ENCODE measurements at places on chromosomes 6 and 20.

DNA sequence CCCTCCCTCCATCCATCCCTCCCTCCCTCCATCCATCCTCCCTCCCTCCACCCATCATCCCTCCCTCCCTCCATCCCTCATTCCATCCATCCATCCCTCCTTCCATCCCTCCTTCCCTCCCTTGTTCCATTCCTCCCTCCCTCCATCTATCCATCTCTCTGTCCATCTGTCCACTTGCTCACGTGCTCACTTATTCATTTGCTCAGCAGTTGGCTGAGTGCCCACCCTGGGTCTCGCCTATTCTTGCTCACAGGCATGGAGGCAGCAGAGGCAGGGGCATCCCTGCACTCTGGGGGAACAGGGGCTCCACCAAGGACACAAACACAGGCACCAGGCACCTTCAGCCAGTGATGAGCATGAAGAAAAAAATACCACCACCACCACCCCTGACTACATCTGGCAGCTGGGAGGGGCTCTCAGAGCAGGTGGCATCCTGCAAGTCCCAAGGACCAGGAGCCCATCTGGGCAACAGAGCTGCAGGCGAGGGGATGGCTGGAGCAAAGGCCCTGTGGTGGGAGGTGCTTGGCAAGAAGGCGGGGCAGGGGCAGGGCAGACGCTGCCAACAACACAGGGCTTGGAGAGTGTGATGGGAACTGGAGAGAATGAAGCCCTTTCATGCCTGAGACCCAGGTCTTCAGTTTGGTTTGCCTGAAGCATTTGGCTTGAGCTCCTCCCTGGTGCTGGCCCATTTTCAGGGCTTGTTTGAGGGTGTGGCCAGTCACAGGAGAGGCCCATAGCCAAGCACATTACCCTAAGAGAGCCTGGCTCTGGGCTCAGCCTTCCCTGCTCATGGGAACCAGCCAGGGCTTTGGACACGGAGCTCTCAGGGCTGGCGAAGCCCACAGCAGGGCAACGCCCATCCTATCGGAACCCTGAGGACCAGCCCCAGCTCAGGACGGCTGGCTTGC, 40.2 kb upstream of the MRGBP start:
- DNase-seq: no peak

DNA sequence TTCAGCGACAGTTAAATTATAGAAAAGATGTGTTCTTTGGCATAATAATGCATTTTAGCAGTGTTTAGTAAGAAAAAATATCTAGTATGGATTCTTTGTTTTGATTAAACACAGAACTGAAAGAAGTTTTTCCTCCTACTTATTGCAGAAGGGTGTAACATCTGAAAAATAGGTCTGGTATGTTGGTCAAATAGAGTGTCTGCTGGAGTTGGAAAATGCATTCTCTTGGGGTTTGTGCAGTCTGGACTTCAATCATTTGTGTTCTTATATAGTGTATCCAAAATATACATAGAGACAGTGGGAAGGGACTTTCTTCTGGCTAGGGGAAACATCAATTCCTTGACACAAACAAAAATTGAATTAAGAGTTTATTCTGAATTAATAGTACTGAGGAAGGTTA, 132.4 kb upstream of the MAN1A1 start:
- DNase-seq: no peak

DNA sequence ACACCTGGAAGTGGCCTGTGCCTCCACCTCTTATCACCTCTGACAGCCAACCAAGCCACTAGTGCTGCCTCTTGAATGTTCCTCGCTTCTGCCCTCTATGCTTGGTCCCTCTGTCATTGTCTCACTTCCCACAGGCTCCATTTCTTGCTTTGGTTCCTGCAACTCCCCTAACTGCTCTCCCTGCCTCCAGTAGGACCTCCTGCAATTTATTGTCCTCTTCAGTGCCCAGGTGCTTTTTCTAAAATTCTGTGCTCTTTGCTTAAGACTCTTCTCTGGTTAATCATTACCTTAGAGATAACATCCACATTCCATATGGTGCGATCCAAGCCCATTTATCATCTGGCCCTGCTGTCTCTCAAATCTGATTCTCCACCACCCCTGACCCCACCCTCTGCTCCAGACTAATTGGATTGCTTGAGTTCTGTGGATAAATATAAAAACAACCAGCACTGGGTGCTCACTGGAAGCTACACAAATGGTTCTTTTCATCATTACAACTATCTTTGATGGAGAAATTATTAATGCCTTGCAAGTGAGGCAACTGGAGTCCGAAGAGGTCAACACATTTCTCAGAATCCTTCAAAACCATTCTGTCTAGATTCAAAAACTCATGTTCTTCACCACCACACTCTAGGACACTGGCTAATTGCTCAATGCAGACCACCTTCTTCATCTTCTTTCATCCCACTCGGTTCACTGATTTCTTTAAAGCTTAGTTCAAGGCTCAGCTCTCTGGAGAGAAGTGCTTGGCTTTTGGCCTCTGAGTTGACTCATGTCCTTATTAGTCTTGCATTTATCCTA, 47.2 kb downstream of the FOXA2 start:
- DNase-seq: no peak

DNA sequence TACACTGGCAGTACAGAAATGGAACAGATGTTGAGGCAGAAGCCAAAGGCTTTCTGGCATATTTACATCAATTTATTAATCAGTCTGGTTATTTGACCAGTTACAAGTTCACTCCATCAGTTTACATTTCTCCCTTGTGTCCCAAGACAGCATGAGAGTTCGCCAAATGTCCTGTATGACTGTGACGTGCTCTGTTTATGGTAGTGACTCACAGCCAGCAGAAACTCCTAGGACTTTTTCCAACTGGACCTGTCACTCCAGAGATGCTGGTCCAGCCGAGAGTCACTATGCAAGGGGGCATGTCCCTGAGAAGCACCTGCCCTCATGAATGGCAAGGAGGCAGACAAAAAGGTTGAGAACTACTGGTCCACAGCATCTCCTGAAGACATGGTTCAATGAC, 160.0 kb downstream of the LRFN2 start:
- DNase-seq: no peak

DNA sequence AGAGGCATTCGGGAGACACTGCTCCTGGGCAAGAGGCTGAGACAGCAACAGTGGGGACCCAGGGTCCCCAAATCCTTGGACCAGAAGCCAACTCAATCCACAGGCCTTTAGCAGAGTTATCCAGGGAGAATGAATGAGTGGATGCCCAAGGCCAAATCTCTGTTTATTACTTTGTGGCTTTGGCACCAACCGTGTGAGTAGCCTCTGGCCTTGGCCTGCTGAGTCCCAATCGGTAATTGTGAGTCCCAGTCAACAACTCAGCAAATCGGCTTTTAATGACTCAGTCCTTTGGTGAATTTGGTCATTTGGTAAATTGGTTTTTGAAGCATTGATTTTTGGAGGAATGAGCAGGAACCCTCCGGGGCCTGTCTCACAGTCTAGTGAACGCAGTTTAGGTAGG, 29.1 kb upstream of the ECI2 start:
- no peak for DNase-seq

GRCh38 chr20:611047-611842, 1.1 kb upstream of the TCF15 start:
- DNase-seq: no peak

DNA sequence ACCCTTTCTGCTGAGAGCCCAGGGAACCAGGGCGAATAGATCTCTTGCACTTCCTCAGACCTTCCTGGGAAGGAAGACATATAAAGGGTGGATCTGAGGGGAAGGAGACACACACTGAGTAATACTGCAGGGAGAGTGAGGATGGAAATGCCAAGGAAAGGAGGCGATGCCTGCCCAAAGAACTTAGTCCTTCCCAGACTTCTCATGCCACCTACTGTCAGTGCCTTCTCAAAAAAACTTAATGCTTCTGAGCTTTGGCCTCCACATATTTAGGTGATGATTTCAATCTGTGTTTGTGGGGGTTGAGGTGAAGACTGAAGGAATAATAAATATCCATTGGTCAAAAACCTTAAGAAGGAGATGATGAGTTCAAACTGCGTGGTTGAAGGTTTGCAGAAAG, 9.7 kb downstream of the BTN3A1 start:
- no peak for DNase-seq

- DNase-seq: no peak
These were observed 79.9 kb downstream of the ATXN1 start for GRCh38 chr6:16681260-16681873.

GRCh38 chr6:39812496-39812852, 20.3 kb downstream of the DAAM2 start:
- no peak for DNase-seq

GRCh38 chr20:35674921-35675320, 10.2 kb upstream of the CPNE1 start:
- DNase-seq: no peak

GRCh38 chr20:40763646-40764295, 74.7 kb upstream of the MAFB start:
- no peak for DNase-seq

- DNase-seq: peak; percentile 46
These were observed 63.7 kb upstream of the CCN6 start for GRCh38 chr6:111990214-111990613.

- DNase-seq: no peak
These were observed 318.0 kb downstream of the DOK5 start for GRCh38 chr20:54793291-54793992.
